ENCODE measurements at places on chromosomes 6 and 20.

GRCh38 chr6:50076431-50076830 is 26.7 kb upstream of the DEFB112 start:
- DNase-seq = no peak

- no peak for DNase-seq
Measured at GRCh38 chr6:94217836-94218235, 798.5 kb upstream of the EPHA7 start.

DNA sequence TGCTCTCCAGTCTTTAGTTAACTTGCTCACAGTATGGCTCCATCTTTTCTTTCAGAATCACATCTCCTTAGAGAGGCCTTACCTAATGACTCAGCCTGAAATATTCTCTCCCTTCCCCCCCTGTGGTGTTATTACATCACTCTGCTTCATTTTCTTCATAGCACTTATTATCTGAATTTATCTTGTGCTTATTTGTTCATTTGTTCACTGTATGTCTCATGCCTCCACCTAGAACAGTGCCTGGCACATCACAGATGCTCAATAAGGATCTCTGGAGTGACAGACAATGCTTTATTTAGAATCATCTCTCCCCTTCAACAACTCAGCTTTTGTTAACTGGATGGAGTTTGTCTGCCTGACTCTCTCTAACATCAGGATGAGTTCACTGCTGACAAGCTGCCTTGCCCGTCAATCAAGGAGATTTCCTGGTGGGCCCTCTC is 96.6 kb upstream of the MAN1A1 start:
- peak; percentile 80 for DNase-seq

DNA sequence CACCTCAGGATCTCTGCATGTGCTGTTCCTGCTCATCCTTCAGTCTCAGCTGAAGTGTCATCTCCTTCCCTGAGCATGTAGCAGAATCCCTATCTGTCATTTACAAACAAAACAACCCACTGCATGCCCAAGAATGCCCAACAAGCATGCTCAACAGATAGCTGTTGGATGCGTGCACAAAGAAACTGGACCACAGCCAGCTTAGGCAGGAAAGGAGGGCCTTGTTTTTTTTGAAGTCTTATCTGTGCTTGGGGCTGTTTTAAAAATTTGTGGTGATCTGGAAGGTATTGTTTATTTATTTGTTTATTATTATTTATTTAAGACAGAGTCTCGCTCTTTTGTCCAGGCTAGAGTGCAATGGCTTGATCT is 18.5 kb upstream of the SLC16A10 start:
- no peak for DNase-seq
